ENCODE measurements at places on chromosomes 4 and X. TPM values are rescaled to one million over a fixed set of nuclear protein-coding genes. Genes with fewer than 3 reads are reported as not detected.

HSFX3 gene
- not detected for total RNA-seq

FRMD7 gene
- total RNA-seq, result not detected

SORCS2 gene
- total RNA-seq, result 0.05 TPM

SPACA5 gene
- not detected for total RNA-seq

PRSS12 gene
- total RNA-seq, result 9.7 TPM

TECRL gene
- not detected for total RNA-seq

BMPR1B gene
- not detected for total RNA-seq

PLAC8 gene
- total RNA-seq, result 123 TPM

CCDC110 gene
- 0.71 TPM for total RNA-seq
